ENCODE measurements at places on chromosomes 12 and 14. TPM values are rescaled to one million over a fixed set of nuclear protein-coding genes. Genes with fewer than 3 reads are reported as not detected.

MAP1LC3B2 gene
- total RNA-seq = 2.8 TPM

NOVA1 gene
- 6.9 TPM for total RNA-seq

RAPGEF3 gene
- total RNA-seq = 11.8 TPM

GLT1D1 gene
- 9.2 TPM for total RNA-seq

DEGS2 gene
- total RNA-seq = not detected

CPM gene
- total RNA-seq = not detected

GPR84 gene
- total RNA-seq = not detected

CLEC6A gene
- total RNA-seq = 0.07 TPM

ASIC1 gene
- 0.81 TPM for total RNA-seq

SRGAP1 gene
- total RNA-seq = 0.92 TPM

VRTN gene
- total RNA-seq = 140 TPM

AMDHD1 gene
- total RNA-seq = 0.41 TPM

OVCH1 gene
- total RNA-seq = not detected

All from H7 (cell line).